ENCODE measurements at places on chromosomes 3 and 15.

DNA sequence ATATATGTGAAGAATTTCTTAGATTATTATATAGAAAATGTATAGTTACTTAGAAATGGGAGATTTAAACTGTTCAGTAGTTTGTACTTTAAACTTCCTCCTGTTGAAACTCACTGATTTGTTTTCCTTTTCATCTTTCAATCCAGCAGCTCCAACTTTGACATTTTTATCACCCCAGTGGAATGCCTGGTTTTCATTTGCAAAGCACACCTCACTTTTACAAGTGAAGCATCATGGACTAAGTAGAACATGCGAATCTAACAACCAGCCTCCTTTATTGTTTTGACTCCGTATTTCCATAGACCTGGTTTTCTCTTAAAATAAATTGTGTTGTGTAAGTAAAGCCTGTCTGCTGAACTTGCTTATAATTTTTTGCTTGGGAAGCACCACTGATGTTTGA lies 97.8 kb upstream of the ROBO2 start:
- DNase-seq, result no peak

GRCh38 chr15:32646291-32646690 lies 4.8 kb downstream of the SCG5 start:
- DNase-seq, result no peak

- DNase-seq, result no peak
Observed at GRCh38 chr15:77624868-77625267, 7.8 kb downstream of the LINGO1 start.

DNA sequence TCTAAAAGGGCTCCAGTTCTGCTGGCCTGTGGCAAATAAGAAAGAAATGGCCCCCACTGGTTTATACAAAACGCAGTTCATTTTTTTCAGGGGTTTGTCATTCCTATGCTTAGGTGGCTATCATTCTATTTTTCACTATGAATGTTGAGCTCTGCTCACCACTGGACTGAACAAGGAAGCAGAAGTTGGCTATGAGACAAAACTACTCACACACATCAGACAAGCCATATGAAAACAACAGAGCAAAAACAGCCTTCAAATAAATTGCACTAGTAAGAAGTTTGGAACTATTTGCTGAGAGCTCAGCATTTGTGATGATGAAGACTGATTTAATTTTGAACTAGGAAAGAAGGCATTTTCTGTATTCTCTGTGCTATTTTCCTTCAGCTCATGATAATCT lies 328.5 kb downstream of the MECOM start:
- no peak for DNase-seq

GRCh38 chr3:116020989-116021388 lies 397.7 kb downstream of the GAP43 start:
- no peak for DNase-seq

DNA sequence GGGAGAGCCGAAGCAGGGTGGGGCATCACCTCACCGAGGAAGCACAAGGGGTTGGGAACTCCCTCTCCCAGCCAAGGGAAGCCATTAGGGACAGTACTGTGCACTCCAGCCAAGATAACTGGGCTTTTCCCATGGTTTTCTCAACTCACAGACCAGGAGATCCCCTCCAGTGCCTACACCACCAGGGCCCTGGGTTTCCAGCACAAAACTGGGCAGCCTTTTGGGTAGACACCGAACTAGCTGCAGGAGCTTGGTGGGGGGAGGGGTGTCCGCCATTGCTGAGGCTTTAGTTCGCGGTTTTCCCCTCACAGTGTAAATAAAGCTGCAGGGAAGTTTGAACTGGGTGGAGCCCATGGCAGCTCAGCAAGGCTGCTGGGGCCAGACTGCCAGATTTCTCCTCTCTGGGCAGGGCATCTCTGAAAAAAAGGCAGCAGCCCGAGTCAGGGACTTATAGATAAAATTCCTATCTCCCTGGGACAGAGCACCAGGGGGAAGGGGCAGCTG lies 129.6 kb upstream of the LMCD1 start:
- DNase-seq, result no peak
